Left ventricle myocardium inferior (tissue), 1 donor: ENCODE measurements at places on chromosomes 11 and 22. TPM values are rescaled to one million over a fixed set of nuclear protein-coding genes. Genes with fewer than 3 reads are reported as not detected.

DNA sequence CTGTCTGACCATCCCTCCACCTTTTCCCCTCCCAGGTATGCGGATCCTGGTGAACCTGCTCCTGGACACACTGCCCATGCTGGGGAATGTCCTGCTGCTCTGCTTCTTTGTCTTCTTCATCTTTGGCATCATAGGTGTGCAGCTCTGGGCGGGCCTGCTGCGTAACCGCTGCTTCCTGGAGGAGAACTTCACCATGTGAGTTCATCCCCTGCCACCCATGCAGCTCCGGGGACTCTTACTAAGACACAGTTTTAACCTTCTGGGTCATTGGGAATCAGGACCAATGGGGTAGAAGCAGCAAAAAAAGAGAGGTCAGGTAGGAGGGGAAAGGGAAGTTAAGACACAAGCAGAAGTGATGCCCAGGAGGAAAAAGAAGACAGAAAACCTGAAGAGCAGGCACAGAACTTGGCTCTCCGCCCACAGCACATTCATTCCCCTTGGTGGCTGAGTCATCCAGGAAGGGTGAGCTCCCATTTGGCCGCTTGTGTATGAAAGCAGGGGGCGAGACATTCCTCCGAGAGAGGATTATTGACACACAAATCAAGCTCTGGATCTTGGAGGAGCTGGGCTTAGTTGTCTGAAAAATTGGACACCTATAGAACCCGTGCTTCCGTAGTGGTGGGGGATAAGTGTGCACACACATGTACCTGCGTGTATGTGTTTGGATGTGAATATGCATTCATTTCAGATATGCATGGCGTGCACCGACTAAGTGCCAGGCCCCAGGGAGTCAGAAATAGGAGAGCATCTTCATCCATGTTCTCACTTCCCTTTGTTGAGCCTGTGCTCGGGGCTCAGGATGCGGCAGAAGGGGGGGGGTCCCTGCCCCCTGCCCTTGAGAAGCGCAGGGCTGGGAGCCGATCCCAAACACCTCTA lies 64.2 kb downstream of the CACNA1I start:
- H3K27ac ChIP-seq = no peak overlapping the region
- H3K4me1 ChIP-seq = no peaks in the 10 kb centered on the region
- H3K36me3 ChIP-seq = no peaks in the 10 kb centered on the region
- no peak overlapping the region for H3K4me3 ChIP-seq

DNA sequence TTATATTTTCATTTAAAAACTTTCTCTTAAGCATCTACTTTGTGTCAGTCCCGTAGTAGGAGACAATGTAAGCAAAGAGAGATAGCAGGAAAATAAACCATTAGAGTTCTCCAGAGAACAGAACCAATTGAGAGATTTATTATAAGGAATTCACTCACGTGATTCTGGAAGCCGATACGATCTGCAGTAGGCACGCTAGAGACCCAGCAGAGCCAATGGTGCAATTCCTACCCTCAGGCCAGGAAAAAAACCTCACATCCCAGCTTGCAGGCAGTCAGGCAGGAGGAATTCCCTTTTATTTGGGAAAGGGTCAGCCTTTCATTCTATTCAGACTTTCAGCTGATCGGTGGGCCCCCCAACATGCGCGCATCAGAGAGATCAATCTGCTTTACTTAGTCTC lies 7.3 kb upstream of the PLEKHA7 start:
- no peaks in the 10 kb centered on the region for H3K4me1 ChIP-seq
- H3K27ac ChIP-seq = no peak overlapping the region
- no peaks in the 10 kb centered on the region for H3K27me3 ChIP-seq
- DNase-seq = no peak
- no peaks in the 10 kb centered on the region for H3K36me3 ChIP-seq

DNA sequence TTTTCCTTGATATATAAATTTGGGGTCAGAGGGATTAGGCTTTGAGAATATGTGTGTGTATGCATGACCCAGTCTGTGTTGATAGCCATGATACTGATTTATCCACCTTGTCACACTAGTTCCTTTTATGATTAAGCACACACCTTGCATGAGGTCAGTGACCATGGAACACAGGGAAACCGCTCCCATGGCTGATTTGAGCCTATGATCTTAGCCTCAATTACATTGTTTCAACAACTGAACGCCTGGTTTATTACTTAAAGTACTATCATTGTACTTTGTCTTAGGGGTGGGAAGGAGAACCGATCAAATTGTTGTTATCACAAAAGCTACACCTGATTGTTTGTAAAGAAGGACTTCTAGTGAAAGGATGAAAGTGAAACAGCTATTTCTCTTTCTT lies 70.7 kb downstream of the ARFGAP2 start:
- H3K4me3 ChIP-seq = no peak overlapping the region
- peaks cover 7% of the 10 kb centered on the region for H3K4me1 ChIP-seq
- H3K27ac ChIP-seq = no peak overlapping the region
- no peak for DNase-seq
- H3K36me3 ChIP-seq = no peaks in the 10 kb centered on the region

GRCh38 chr11:71454470-71455113 lies 1.6 kb downstream of the NADSYN1 start:
- no peaks in the 10 kb centered on the region for H3K27me3 ChIP-seq
- H3K4me3 ChIP-seq = peak overlapping the region; percentile 97
- peaks cover 34% of the 10 kb centered on the region for H3K4me1 ChIP-seq
- H3K36me3 ChIP-seq = peaks cover 47% of the 10 kb centered on the region

- H3K27me3 ChIP-seq = no peaks in the 10 kb centered on the region
- peaks cover 9% of the 10 kb centered on the region for H3K4me1 ChIP-seq
- H3K36me3 ChIP-seq = peaks cover 68% of the 10 kb centered on the region
- no peak for DNase-seq
- H3K4me3 ChIP-seq = no peak overlapping the region
These were observed 35.1 kb upstream of the KRTAP5-7 start for GRCh38 chr11:71491940-71492339.

- H3K36me3 ChIP-seq = no peaks in the 10 kb centered on the region
- DNase-seq = no peak
- H3K27ac ChIP-seq = no peak overlapping the region
- no peaks in the 10 kb centered on the region for H3K4me1 ChIP-seq
- H3K4me3 ChIP-seq = no peak overlapping the region
These were observed 50.4 kb upstream of the PRSS23 start for GRCh38 chr11:86749821-86750401.

GRCh38 chr22:27597703-27598444 lies 203.7 kb downstream of the MN1 start:
- H3K27me3 ChIP-seq = peaks cover 9% of the 10 kb centered on the region
- H3K36me3 ChIP-seq = no peaks in the 10 kb centered on the region
- no peaks in the 10 kb centered on the region for H3K4me1 ChIP-seq
- no peak for DNase-seq
- H3K4me3 ChIP-seq = no peak overlapping the region
- H3K27ac ChIP-seq = no peak overlapping the region

DNA sequence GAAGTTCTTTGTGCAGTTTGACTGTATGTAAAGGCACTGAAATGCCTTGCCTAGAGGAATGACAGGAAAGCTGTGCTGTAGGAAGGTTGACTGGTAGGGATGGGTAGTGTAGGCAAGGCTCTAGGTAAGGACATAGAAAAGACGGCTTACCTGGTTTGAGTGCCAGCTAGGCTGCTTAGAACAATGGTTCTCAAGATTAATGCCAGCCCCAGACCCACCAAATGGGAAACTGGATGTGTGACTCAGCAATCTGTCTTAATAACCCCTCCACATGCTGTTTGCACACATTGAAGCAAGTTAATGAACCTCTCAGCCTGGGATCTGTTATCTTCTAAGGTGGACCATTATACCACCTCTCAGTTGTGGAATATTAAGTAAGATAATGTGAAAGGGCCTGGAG lies 3.7 kb downstream of the RPS3 start:
- H3K4me3 ChIP-seq = no peak overlapping the region
- H3K27ac ChIP-seq = no peak overlapping the region
- DNase-seq = no peak

GRCh38 chr11:61362542-61362875 lies 335 bp downstream of the TMEM138 start:
- DNase-seq = no peak
- H3K4me1 ChIP-seq = peaks cover 43% of the 10 kb centered on the region
- H3K27ac ChIP-seq = peak overlapping the region; percentile 99
- peak overlapping the region; percentile 82 for H3K4me3 ChIP-seq

DNA sequence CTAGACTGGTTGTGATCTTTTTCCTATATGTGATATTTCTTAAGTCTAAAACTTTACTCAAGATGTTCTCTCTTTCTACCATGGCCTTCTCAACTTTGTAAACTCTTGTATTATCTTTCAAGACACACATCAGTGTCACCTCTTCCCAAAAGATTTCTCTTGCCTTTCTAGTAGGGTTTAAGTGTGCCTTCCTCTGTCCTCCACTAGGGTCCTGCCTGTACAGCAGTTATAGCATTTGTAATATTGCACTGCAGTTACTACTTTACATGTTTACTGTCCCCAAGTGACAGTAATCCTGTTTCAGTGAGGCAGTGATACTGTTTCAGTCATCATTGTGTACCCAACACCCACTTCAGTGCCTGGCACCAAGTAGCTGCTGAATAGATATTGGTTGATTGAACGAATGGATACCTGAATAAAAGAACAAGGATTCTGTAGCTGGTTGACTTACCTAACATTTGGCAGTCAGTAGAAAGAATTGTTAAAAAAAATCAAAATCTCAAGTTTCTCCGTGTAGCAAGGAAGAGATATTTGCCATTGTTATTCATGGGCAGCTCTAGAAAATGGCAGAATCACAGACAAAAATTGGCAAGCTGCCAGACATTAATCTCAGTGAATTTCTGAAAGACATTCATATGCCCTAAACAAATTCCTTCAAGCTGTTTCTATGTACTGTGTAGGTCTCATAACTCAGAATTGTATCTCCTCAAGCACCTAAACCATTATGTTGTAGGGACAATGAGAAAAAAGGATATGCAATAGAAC lies 79.4 kb downstream of the RBMXL2 start:
- H3K27ac ChIP-seq = no peak overlapping the region
- H3K4me3 ChIP-seq = no peak overlapping the region
- no peak for DNase-seq
- H3K4me1 ChIP-seq = no peaks in the 10 kb centered on the region

GRCh38 chr11:120562806-120563425 lies 51.4 kb downstream of the GRIK4 start:
- peaks cover 18% of the 10 kb centered on the region for H3K27me3 ChIP-seq
- DNase-seq = no peak
- peaks cover 31% of the 10 kb centered on the region for H3K4me1 ChIP-seq
- peak overlapping the region; percentile 19 for H3K27ac ChIP-seq
- no peak overlapping the region for H3K4me3 ChIP-seq

- DNase-seq = no peak
- H3K36me3 ChIP-seq = no peaks in the 10 kb centered on the region
- H3K4me1 ChIP-seq = peaks cover 48% of the 10 kb centered on the region
- peak overlapping the region; percentile 95 for H3K27ac ChIP-seq
- H3K4me3 ChIP-seq = no peak overlapping the region
These were observed 3.3 kb upstream of the PPARA start for GRCh38 chr22:46147061-46147460.

DNA sequence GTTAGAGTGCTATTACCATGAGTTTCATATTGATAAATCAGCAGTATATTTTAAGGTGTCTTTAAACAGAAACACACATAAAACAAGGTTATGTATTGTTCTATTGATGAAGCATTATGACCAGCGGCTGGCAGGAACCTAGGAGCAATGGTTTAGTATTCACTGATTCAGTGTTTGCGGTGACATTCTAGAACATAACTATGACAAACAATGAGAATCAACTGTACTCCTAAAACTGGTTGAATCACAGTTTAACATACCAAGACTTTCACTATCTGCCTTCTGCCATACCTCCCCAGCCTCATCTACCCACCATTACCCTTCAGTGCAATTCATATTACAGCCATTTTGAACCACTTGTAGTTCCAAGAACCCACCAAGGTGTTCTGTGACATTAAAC lies 8.8 kb downstream of the HOATZ start:
- DNase-seq = no peak
- H3K4me3 ChIP-seq = no peak overlapping the region
- no peaks in the 10 kb centered on the region for H3K4me1 ChIP-seq
- no peaks in the 10 kb centered on the region for H3K27me3 ChIP-seq
- no peak overlapping the region for H3K27ac ChIP-seq

- DNase-seq = no peak
- no peak overlapping the region for H3K27ac ChIP-seq
- peaks cover 19% of the 10 kb centered on the region for H3K4me1 ChIP-seq
- H3K4me3 ChIP-seq = no peak overlapping the region
- no peaks in the 10 kb centered on the region for H3K27me3 ChIP-seq
- no peaks in the 10 kb centered on the region for H3K36me3 ChIP-seq
These were observed 39.2 kb upstream of the DMC1 start for GRCh38 chr22:38608992-38609750.

DNA sequence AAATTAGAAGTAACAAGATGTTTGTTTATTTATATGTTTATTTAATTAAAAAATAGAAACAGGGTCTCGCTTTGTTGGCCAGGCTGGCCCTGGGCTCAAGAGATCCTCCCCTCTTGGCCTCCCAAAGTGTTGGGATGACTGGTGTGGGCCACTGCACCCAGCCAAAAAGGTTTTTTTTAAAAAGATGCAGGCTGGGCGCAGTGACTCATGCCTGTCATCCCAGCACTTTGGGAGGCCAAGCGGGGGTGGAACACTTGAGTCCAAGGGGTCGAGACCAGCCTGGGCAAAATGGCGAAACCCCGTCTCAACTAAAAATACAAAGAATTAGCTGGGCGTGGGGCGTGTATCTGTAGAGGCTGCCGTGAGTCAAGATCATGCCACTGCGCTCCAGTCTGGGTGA lies 13.4 kb downstream of the DRD4 start:
- H3K27me3 ChIP-seq = no peaks in the 10 kb centered on the region
- H3K4me3 ChIP-seq = no peak overlapping the region
- H3K4me1 ChIP-seq = no peaks in the 10 kb centered on the region
- peaks cover 49% of the 10 kb centered on the region for H3K36me3 ChIP-seq

DNA sequence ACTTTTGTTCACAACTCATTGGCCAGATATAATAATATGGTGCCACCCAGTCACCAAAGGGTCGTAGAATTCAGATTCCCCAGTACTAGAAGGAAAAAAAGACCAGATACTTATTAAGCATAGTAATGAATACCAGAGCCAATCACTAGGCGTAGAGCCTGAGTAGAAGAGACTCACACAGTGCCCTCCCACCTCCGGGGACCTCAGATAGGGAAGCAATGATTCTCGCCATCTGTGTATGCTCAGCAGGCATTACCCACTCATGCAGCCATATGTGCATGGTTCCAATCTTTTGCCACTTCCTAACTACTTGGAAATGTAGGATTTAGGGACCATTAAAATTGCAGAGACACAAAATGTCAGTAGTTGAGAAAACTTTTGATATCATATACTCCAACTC lies 85.3 kb downstream of the C11orf87 start:
- H3K27me3 ChIP-seq = no peaks in the 10 kb centered on the region
- no peak overlapping the region for H3K27ac ChIP-seq
- no peaks in the 10 kb centered on the region for H3K4me1 ChIP-seq

- H3K27me3 ChIP-seq = no peaks in the 10 kb centered on the region
- H3K27ac ChIP-seq = peak overlapping the region; percentile 88
- peaks cover 93% of the 10 kb centered on the region for H3K4me1 ChIP-seq
These were observed 117.8 kb downstream of the APOL5 start for GRCh38 chr22:35835267-35835997.

GRCh38 chr22:31082606-31083376 lies 1.7 kb downstream of the SMTN start:
- peaks cover 17% of the 10 kb centered on the region for H3K36me3 ChIP-seq
- DNase-seq = peak; percentile 79
- H3K27ac ChIP-seq = peak overlapping the region; percentile 95
- peaks cover 73% of the 10 kb centered on the region for H3K4me1 ChIP-seq

TRPM5 gene
- not detected for total RNA-seq

SCT gene
- not detected for total RNA-seq

GAS2L1 gene
- 22.4 TPM for total RNA-seq

MED17 gene
- 21.0 TPM for total RNA-seq

APOBEC3F gene
- total RNA-seq = 4.8 TPM

MMP8 gene
- total RNA-seq = not detected

ZBED4 gene
- total RNA-seq = 4.1 TPM

SNX32 gene
- total RNA-seq = not detected

ABTB2 gene
- total RNA-seq = 24.7 TPM

CSRP3 gene
- total RNA-seq = 2,290 TPM

FAM83F gene
- 4.4 TPM for total RNA-seq

C11orf91 gene
- not detected for total RNA-seq

POU2AF3 gene
- 0.38 TPM for total RNA-seq

SHISAL1 gene
- total RNA-seq = 1.3 TPM

CDC42EP2 gene
- 11.3 TPM for total RNA-seq
